ENCODE measurements at places on chromosomes 3 and 15. TPM values are rescaled to one million over a fixed set of nuclear protein-coding genes. Genes with fewer than 3 reads are reported as not detected.

The TUSC7 gene
- total RNA-seq, result not detected

The CLRN1 gene
- not detected for total RNA-seq

DNA sequence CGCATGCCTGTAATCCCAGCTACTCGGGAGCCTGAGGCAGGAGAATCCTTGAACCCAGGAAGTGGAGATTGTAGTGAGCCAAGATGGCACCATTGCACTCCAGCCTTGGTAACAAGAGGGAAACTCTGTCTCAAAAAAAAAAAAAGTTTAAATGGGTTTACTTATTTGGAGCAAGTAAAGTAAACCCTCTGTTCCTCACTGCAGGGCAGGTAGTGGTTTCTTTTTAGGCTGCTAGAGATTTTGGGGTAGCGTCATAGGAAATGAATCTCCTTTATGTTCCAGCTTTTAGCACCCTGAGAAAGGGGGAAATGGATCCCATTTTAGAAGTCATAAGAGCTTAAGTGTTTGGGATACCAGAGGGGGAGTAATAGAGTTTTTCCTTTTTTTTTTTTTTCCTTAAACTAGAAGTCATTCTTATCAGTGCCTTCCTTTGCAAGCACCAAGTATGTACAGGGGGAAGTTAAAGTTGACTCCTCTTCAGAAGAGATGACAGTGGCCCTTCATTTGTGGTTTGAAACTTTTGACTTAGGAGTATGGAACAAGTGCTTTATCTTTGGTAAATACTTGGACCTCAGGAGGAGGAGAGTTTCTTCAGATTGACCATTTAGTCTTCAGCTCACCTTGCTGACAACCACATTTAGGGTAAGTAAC lies 8.0 kb downstream of the PXK start:
- DNase-seq, result no peak
- H3K36me3 ChIP-seq, result no peaks in the 10 kb centered on the region
- H3K27me3 ChIP-seq, result no peaks in the 10 kb centered on the region
- H3K4me3 ChIP-seq, result no peak overlapping the region
- H3K27ac ChIP-seq, result no peak overlapping the region
- no peaks in the 10 kb centered on the region for H3K4me1 ChIP-seq

DNA sequence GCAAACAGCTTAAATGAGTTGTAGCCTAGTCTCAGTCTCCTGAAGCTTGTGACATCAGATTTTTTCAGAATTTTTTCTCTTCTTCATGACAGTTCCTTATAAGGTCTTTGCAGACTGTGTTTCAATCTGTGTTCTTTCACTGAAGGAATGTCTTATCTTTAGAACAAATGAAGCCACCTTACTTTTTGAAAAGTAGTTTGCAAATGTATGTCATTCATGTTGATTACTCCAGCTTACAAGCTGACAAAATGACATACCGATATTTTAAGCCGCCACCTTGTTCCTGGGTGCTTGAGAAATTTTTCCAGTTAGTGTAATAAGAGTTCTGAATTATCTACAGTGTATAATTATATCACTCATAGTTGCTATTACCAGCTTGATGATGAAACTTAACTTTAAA lies 57.0 kb downstream of the ASTE1 start:
- H3K36me3 ChIP-seq, result peaks cover 21% of the 10 kb centered on the region
- no peaks in the 10 kb centered on the region for H3K4me1 ChIP-seq
- DNase-seq, result no peak
- H3K27ac ChIP-seq, result no peak overlapping the region
- H3K4me3 ChIP-seq, result no peak overlapping the region

DNA sequence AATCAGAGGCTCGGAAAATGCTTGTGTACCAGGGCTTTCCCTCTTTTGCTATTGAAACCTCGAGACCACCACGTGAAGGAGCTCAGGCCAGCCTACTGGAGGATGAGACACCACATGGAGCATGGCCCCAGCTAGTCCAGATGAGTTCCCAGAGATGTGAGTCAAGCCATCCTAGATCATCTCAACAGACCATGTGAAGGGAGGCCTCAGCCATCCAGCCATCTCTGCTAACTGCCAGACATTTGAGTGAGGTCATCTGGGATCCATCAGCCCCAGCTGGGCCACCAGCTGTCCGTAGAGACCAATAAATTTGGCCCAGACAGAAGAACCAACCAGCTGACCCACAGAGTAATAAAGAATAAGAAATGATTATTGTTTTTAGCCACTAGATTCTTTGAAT lies 62.8 kb upstream of the PROK2 start:
- no peaks in the 10 kb centered on the region for H3K36me3 ChIP-seq
- DNase-seq, result no peak

The MYO5C gene
- total RNA-seq, result 0.33 TPM
